ENCODE measurements at places on chromosomes 3 and 15.

DNA sequence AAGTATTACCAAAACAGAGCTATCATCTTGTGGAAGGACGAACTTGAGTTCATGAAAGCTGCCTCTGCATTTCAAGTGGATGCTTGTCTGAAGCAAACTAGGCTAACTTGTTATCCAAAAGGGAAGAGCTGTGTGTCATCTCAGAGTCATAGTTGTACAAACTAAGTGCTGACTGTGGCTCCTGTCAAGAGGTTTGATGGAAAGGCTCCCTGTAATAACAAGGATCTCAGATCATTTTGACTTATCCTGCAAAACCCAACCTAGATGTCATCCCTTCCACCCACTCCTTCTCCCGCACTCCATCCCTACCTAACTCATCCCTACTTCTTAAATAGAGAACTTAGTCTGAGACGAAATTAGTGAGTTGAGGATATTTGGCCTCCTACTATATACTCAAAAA, 110.8 kb downstream of the NR2E3 start:
- no peak for DNase-seq

GRCh38 chr15:40258544-40258943, 19.7 kb downstream of the PAK6 start:
- no peak for DNase-seq

DNA sequence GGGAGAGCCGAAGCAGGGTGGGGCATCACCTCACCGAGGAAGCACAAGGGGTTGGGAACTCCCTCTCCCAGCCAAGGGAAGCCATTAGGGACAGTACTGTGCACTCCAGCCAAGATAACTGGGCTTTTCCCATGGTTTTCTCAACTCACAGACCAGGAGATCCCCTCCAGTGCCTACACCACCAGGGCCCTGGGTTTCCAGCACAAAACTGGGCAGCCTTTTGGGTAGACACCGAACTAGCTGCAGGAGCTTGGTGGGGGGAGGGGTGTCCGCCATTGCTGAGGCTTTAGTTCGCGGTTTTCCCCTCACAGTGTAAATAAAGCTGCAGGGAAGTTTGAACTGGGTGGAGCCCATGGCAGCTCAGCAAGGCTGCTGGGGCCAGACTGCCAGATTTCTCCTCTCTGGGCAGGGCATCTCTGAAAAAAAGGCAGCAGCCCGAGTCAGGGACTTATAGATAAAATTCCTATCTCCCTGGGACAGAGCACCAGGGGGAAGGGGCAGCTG, 129.6 kb upstream of the LMCD1 start:
- DNase-seq: no peak

GRCh38 chr3:88828466-88828865, 279.0 kb upstream of the EPHA3 start:
- no peak for DNase-seq

DNA sequence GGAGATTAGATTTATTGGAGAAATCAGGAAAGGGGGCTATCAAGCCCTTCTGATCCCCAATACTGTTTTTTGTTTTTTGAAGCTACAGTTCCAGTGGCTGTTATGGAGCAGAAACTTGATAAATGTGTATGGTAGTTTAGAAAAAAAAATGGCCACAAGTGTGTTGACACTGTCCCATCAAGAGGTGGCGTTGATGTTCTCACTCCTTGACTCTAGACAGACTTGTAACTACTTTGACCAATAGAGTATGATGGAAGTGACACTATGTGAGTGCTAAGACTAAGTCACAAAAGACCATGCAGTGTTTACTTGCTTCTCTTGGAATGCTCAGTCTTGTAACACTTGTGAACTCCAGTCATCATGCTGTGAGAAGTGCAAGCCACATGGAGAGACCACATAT, 356.7 kb downstream of the PDCD6IP start:
- no peak for DNase-seq

- DNase-seq: no peak
These were observed 4.7 kb downstream of the LTF start for GRCh38 chr3:46460051-46460450.

- no peak for DNase-seq
These were observed 76.1 kb upstream of the SPATA16 start for GRCh38 chr3:173217127-173217526.

- DNase-seq: no peak
These were observed 11.1 kb downstream of the DPH3 start for GRCh38 chr3:16253601-16254000.

GRCh38 chr3:123804676-123805075, 79.5 kb downstream of the MYLK start:
- DNase-seq: no peak

DNA sequence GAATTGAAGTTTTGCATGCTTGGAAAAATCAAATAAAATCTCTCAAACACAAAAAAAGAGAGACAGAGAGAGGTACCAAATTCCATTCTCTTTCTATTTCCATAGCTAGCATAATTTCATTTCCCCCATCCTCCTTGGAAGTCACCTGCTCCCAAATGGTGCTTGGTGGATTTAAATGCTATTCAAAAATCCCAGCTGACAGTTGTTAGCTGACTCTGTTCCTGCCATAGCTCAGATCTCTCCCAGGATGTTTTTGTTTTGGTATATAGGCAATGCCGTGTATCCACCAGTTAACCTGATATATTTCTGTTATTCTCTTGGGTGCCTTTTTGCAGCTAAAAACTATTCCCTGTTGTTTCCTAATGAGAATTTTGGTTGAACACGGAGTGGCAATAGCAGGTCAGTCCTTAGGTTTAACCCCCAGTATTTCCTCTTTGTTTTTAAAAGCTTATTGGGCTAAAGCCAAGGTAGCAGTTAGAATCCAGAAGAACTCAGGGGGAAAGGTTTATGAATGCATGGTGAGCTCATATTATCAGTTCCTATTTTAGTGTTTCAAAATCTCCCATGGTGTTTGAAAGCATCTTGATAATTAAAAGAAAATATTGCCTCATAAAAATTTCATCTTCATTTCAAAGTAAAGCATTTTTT, 240.0 kb upstream of the GBE1 start:
- DNase-seq: no peak

DNA sequence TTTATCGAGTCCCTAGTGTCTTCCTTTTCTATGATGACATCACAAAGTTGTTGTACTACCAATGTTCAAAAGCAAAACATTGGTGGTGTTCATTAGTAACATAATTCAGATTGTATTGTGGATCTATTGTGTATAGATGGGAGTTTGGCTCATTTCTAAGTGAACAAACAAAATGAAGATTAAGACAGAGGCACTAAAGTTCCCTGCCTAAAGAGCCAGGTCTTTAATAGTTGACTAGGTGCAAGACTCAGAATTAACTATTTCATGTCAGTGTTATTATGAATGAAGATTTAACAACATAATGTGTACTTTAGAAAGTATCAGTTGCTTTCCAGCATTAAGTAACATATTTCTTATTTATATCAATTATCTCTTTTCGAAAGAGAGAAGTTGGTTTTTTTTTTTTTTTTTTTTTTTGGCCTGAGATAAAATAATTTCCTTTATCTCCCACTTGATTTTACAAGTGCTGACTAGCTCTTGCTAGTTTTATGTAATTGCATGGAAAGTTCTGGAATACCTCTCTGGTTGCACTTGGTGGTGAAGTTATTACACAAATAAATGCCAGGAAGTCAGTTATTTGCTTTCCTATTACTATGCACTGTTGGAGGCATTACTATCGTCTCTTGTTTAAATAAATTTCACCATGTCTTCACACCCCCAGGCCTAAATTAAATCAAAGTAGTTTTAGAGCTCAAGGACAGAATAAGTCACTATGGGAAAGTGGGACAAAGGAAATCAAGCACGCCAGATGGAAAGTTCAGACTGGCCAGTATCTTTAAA, 48.7 kb downstream of the NAALADL2 start:
- no peak for DNase-seq

- no peak for DNase-seq
These were observed 273.9 kb downstream of the PDCD6IP start for GRCh38 chr3:34072297-34072696.

GRCh38 chr3:154247806-154248415, 76.4 kb downstream of the DHX36 start:
- no peak for DNase-seq

DNA sequence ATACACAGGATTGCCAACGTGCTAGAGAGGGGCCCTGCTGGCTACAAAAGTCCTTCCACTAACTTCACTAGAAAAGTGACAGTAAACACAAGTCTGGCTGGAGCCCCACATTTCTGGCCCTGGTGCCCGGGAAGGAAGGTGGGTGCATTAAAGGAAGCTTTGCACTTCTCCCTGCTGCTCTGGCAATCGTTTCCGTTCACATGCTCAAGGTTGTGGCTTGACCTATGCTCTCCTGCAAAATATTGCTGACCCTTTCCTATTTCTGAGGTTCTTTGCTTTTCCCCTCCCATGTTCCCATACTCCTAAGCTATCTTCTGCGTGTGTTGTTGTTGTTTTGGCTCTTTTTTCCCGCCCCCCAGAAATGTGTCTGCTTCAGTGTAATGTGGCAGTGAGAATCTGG, 9.1 kb upstream of the CCR3 start:
- DNase-seq: no peak
